ENCODE measurements at places on chromosomes 7 and 10. TPM values are rescaled to one million over a fixed set of nuclear protein-coding genes. Genes with fewer than 3 reads are reported as not detected.

DNA sequence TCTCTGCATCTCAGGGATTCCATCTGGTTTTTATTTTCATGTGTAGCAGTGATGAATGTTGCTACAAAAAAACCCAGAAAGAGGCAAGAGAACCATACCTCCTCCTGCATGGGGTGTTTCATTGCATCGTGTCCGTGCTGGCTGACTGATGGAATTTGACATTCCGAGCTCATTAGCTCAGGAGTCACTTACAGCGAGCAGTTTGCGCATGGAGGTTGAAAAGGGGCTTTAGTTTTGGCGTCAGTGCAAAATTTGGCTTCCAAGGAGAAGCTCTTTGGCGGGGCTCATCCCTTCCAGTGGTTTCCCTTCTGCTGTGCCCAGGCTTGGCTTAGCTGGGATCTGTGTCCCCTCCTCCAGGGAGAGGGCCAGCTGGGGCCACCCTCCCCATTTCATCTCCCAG, 25.8 kb downstream of the EMX2 start:
- H3K4me1 ChIP-seq, result no peaks in the 10 kb centered on the region
- peak; percentile 39 for DNase-seq
- no peak overlapping the region for H3K27ac ChIP-seq
- H3K4me3 ChIP-seq, result no peak overlapping the region
- H3K27me3 ChIP-seq, result no peaks in the 10 kb centered on the region
- no peaks in the 10 kb centered on the region for H3K36me3 ChIP-seq

Gene ACBD7
- not detected for total RNA-seq

Gene SUN3
- not detected for total RNA-seq

- no peak for DNase-seq
- H3K4me1 ChIP-seq, result no peaks in the 10 kb centered on the region
- H3K27me3 ChIP-seq, result no peaks in the 10 kb centered on the region
Observed at GRCh38 chr7:69338144-69338543, 260.1 kb upstream of the AUTS2 start.

DNA sequence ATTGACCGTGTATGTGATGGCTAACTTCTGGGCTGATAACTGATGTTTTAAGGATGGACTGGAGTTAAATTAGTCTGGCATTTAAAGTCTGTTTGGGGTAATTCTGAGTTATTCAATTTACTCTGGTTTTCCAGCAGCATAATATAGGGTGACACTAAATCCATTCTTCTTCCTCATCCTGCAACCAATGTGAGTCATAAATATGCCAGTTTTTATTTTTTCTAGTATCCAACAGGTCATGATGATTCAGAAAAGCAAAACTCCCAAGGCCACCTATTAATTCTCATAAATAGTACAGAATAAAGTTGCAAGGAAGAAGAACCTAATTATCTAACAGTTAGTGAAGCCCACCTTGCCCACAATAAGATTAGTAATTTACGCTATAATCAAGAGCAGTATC, 7.5 kb upstream of the EPHB6 start:
- H3K4me1 ChIP-seq, result no peaks in the 10 kb centered on the region
- H3K27me3 ChIP-seq, result no peaks in the 10 kb centered on the region
- H3K36me3 ChIP-seq, result no peaks in the 10 kb centered on the region
- no peak overlapping the region for H3K4me3 ChIP-seq
- no peak for DNase-seq

DNA sequence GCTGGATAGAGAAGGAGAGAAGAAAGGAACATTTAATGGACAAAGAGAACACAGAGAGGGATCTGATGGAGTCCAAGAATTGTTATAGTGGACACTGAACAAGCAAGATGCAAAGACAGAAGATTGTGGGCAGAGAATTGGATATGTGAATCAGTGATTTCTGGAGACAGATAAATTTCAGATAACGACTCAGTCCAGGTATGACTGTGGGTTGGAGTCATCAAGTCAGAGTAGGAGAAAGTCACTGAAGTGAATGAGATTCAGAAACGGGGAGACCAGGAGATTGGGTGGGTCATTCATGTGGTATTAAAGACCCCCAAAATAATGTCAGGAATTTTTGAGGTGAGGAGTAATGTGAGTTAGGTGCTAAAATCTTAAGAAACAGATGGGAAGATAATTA, 23.0 kb downstream of the ASB4 start:
- H3K4me1 ChIP-seq, result no peaks in the 10 kb centered on the region
- H3K36me3 ChIP-seq, result no peaks in the 10 kb centered on the region
- no peaks in the 10 kb centered on the region for H3K27me3 ChIP-seq
- DNase-seq, result no peak
- no peak overlapping the region for H3K27ac ChIP-seq

DNA sequence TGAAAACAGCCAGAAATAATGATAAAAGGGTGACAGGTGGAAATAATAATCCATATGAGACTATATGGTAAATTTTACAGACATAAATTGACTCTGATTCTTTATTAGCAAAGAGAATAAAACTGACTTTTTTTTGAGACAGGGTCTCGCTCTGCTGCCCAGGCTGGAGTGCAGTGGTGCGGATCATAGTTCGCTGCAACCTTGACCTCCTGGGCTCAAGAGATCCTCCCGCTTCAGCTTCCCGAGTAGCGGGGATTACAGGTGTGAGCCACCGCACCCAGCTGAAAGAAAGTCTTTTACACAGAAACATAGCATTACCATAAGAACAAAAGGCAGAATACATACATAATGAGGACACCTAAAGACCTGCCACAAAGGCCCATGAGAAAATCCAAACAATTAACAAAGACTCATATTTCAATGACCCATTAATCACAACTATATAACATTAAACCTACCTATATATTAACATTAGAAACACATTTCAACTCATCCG, 51.5 kb upstream of the DIP2C start:
- H3K4me1 ChIP-seq, result no peaks in the 10 kb centered on the region
- no peaks in the 10 kb centered on the region for H3K36me3 ChIP-seq
- no peak for DNase-seq
- no peaks in the 10 kb centered on the region for H3K27me3 ChIP-seq
- H3K4me3 ChIP-seq, result no peak overlapping the region
- no peak overlapping the region for H3K27ac ChIP-seq

Gene LDB3
- total RNA-seq, result 42.1 TPM

DNA sequence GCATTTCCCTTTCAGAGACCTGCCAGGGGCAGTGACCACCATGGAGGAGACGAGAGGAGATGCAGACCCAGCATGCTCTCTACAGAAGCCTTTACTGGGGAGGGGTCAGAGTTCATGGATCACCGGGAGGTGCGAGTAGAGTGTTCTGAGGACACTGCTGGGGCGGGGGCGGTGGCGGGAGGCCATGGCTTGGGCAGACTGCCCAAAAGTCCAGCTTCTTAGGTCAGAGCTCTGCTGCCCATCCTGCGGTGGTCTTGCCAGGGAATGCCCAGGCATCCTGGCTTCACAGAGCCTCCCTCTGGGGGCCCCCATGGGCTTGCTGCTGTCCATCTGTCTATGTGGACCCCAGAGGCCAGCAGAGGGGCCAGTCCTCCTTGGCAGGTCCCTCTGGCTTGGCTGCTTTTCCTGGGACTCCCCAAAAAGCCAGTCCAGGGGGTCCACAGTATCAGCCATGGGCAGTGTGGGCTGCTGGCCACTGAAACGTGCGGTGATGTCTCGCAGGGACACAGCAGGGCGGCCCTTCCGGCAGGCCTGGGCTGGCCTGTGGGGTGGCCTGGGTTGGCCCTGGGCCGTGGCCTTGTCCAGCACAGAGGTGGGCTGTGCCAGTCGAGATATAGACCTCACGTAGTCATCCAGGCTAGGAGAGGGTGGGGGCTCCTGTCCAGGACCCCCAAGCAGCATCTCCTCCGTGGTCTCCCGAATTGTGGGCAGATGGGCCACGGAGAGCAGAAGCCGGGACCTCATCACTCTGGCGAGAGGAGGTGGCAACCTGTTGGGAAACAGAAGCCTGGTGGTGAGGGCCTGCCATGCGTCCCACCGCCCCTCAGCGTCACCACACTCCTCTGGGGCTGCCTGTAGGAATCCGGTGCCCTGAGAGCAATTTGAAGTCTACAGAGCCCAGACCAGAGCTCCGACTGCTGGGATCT, 1.1 kb downstream of the DEPP1 start:
- no peaks in the 10 kb centered on the region for H3K27me3 ChIP-seq
- H3K36me3 ChIP-seq, result no peaks in the 10 kb centered on the region
- peak overlapping the region; percentile 54 for H3K4me3 ChIP-seq
- peaks cover 95% of the 10 kb centered on the region for H3K4me1 ChIP-seq

Gene LRIT1
- not detected for total RNA-seq

DNA sequence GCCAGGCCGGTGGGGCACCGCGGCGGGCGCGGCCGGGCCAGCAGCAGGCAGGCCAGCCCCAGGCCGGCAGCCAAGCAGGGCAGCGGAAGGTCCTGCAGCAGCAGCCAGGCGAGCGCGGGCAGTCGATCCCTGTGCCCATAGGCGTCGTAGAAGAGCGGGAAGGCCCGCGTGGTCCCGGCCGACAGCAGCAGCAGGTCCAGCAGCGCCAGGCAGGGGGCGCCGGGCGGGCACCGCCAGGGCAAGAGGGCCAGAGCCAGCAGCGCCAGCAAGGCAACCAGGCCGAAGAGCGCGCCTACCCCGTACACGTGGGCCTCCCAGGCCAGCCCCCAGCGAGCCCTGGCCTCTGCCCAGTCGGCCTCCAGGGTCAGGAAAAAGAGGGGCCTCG, 8.4 kb upstream of the RBM28 start:
- peaks cover 52% of the 10 kb centered on the region for H3K27me3 ChIP-seq
- peaks cover 12% of the 10 kb centered on the region for H3K4me1 ChIP-seq
- H3K27ac ChIP-seq, result no peak overlapping the region
- H3K36me3 ChIP-seq, result no peaks in the 10 kb centered on the region

- no peaks in the 10 kb centered on the region for H3K27me3 ChIP-seq
- no peaks in the 10 kb centered on the region for H3K4me1 ChIP-seq
- no peak for DNase-seq
- H3K36me3 ChIP-seq, result no peaks in the 10 kb centered on the region
- no peak overlapping the region for H3K4me3 ChIP-seq
Observed at GRCh38 chr10:70683601-70683934, 11.3 kb downstream of the ADAMTS14 start.

GRCh38 chr10:14588084-14588937, 186.4 kb downstream of the FAM107B start:
- no peaks in the 10 kb centered on the region for H3K4me1 ChIP-seq
- no peaks in the 10 kb centered on the region for H3K36me3 ChIP-seq
- no peak overlapping the region for H3K4me3 ChIP-seq
- DNase-seq, result no peak
